Muscle of leg (tissue), 16 donors: ENCODE measurements at places on chromosomes 1 and 21. TPM values are rescaled to one million over a fixed set of nuclear protein-coding genes. Genes with fewer than 3 reads are reported as not detected.

NKAIN1 gene
- polyA plus RNA-seq: 1.1 TPM

GRCh38 chr1:44848456-44849181 lies 5.6 kb upstream of the PTCH2 start:
- no peak for DNase-seq

- DNase-seq: peak; percentile 90
Observed at GRCh38 chr1:67053785-67054772, at the start of gene SLC35D1. TSS of gene SLC35D1 (minus strand) at chr1:67054148. CDS start at chr1:67054013, 135 bp downstream.

DNA sequence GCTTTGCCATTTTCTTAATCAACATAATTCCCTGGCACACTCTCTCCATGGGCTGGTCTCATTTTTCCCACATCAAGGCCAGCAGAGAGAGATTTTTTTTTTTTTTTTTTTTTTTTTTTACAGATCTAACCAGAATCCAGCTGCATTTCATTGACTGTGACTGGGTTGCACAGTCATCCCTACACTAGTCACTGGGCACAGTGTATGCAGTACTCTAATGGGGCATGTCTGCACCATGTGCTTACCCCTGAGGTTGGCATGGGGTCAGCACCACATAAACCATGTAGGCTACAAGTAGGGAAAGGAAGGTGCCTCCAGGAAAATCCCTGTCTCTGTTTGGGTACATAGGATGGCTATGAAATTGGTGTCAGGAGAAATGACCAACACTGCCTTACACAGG lies 64.1 kb upstream of the LRP8 start:
- no peak for DNase-seq

DNA sequence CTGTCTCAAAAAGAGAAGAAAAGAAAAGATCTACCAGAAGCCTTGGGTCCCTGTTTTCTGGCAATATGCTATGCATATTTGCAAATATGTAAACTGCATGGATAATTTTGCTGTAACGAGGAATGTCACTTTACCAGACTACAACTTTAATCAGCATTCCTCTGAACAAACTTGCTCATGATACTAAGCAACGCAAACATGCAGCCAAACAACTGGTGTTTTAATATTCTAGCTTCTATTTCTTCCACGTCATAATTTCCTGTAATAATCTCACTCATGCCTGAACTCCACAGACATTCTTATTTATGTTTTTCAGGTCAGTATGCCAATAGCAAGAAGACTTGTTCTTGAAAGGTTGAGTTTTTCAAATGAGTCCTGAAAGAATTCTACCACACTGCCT lies 114.1 kb downstream of the SIM2 start:
- DNase-seq: peak; percentile 63

- DNase-seq: peak; percentile 44
Observed at GRCh38 chr1:55065648-55066047, 26.3 kb downstream of the PCSK9 start.

IL10 gene
- polyA plus RNA-seq: 1.00 TPM

- peak; percentile 61 for DNase-seq
Observed at GRCh38 chr1:246372559-246372958, 134.5 kb downstream of the SMYD3 start.

DHCR24 gene
- polyA plus RNA-seq: 32.7 TPM

- peak; percentile 30 for DNase-seq
Observed at GRCh38 chr1:170032531-170033280, 41.8 kb downstream of the KIFAP3 start.

ALX3 gene
- not detected for polyA plus RNA-seq

GRCh38 chr21:31552826-31553225 lies 106.7 kb upstream of the SOD1 start:
- DNase-seq: no peak

HCRTR1 gene
- 0.15 TPM for polyA plus RNA-seq

GRCh38 chr21:44911384-44912157 lies 9.1 kb downstream of the ITGB2 start:
- peak; percentile 58 for DNase-seq

LPGAT1 gene
- 14.8 TPM for polyA plus RNA-seq

GRCh38 chr1:7478142-7478790 lies 292.8 kb upstream of the VAMP3 start:
- no peak for DNase-seq

DNA sequence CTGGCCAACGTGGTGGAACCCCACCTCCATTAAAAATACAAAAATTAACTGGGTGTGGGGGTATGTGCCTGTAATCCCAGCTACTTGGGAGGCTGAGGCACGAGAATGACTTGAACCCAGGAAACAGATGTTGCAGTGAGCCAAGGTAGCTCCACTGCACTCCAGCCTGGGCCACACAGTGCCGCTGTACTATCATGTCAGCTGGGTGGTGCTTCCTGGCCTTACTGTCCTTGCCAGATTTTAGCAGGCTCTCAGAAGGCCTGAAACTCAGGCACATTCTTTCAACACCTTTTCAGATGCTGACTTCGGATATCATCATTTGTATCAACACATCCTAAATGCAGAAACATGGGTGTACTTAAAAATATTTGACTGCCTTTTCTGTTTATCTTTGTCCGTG lies 31.6 kb upstream of the NBL1 start:
- no peak for DNase-seq

- DNase-seq: no peak
Observed at GRCh38 chr21:31287201-31287600, 56.9 kb downstream of the TIAM1 start.

DNA sequence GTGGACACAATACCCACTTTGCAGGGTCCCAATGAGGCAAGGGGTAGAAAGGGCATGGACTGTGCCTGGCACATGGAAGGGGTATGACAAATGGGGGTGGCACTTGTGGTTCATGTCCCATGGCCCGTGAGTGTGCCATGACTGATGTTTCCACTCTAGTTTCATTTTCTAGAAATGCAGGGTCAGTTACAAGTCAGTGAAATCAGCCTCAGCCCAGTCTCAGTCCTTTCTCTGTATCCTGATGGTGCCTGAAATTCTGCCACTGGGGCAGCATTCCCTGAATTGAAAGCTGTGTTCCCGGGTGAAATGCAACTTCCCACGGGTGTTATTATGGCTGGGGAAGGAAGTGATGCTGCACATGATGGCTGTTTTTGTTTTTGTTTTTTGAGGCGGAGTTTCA lies 110.8 kb upstream of the ZBTB40 start:
- DNase-seq: no peak

DNA sequence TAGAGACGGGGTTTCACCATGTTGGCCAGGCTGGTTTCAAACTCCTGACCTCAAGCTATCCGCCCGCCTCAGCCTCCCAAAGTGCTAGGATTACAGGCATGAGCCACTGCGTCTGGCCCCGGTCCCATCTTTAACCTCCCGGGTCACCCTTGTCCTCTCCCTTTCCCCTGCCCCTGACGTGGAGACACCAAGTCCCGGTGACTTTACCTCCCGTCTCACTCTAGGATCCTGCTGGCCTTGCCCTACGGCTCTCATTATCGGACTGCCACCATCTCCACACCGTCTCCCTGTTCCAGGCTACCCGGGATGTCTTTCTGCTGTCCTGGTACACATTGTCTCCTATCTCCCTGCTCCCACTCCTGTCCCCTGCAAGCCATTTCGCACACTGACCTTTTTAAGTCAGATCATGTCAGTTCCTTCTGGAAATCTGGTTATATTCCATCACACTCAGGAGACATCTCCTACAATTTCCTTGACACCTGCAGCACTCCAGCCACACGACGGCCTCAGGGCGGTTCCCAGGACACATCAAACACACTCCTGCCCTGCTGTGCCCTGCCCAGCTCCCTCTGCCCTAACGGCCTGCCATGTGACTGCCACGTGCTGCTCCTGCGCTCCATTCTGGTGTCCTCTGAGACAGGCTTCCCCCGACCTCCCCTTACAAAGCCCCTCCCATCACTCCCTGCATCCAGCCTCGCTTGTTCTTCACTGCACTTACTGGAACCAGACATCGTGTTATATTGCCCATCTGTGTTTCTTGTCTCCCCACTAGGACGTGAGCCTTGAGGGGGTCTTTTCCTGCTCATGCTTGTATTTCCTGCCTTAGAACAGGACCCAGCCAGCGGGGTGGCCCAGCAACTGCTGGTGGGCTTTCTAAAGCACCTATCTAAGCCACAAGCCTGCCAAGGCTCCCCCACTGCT lies 32.7 kb downstream of the TTC39A start:
- DNase-seq: no peak

TTC34 gene
- polyA plus RNA-seq: 0.20 TPM

DNA sequence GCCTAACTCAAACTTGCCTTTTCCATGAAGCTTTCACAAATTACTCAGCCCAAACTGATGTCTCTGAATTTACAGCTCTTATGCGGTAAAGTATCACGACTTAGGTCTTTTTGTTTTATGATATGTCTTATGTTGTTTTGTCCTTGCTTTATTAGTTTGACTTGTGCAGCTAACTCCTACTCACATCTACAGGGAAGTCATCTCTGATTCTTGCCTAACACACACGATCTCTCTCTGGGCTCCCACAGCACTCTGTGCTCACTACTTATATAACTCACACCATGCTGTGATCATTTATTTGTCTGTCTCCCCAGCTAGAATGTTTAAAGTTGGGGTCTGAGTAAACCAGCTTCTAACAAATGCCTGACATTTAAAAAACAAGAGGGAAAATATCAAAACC lies 9.3 kb upstream of the PI4KB start:
- no peak for DNase-seq

CELA3B gene
- 0.44 TPM for polyA plus RNA-seq

DNA sequence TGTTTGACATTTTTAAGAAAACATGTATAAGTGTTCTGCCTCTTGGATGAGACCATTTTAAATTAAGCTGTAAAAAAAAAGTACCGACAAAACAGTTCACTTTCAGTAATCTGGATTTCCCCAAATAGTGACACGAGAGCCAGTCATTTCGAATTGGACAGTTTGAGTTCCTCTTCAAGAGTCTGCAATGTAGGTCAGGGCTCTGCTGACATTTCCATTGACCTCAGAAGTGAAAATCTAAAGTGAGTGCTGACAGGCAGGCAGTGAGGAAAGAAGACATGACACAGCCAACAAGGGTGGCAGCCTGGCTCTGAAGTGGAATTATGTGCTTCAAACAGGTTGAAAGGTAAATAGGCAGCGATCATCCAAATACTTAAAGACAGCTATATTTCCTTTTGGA lies at the start of gene IL23R:
TSS of gene IL23R (plus strand) at position 259 of the 400 bp plus-strand sequence. CDS start 1,667 bp downstream, outside the sequence.
- DNase-seq: peak; percentile 9

DNA sequence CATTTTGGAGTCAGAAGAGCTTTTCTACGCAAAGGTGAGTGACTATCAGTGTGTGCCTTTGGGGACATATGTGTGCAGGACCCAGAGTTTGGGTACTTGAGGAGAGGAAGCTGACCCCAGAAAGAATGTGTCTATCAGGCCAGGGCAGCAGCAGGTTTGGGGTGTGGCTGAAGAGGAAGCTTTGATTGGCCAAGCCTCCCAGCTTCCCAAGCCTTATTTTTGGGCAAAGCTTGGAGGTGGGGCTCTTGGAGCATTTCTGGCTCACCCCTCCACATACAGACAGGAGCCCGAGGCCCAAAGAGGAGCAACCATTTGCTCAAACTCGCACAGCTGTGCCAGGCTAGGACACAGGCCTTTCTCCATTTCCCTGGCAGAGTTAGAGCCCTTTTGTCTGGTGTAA lies 4.7 kb downstream of the GPR3 start:
- DNase-seq: no peak

SIK1 gene
- 1.4 TPM for polyA plus RNA-seq

GRCh38 chr1:226964068-226964425 lies 24.0 kb downstream of the COQ8A start:
- DNase-seq: peak; percentile 48

ITLN2 gene
- not detected for polyA plus RNA-seq

REG4 gene
- not detected for polyA plus RNA-seq

GRCh38 chr1:203464226-203464625 lies 11.4 kb upstream of the PRELP start:
- DNase-seq: peak; percentile 52

DHDDS gene
- polyA plus RNA-seq: 22.6 TPM

GRCh38 chr1:89635825-89636815 lies 3.2 kb downstream of the LRRC8C start:
- no peak for DNase-seq

RPTN gene
- polyA plus RNA-seq: not detected

DNA sequence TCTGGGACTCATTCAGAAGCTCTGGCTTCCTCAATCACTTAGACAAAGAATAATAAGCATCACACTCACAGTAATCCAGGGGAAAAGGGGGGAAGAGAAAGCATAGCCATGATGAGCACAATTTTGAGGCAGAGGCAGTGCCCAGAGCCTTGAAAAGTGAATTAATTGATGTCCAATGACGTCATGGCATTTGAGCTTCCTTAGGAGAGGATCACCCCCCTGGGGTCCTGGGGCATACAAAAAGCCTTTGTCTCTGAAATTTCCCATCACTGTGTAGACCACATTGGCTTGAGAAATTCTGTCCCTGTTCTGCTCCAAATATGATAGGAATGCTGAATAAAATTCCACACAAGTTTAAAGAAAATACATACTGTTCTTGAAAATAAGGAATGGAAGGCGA lies 84.3 kb upstream of the COA6 start:
- no peak for DNase-seq

- peak; percentile 55 for DNase-seq
Observed at GRCh38 chr1:186617926-186618325, 62.3 kb downstream of the PTGS2 start.
